ENCODE measurements at places on chromosomes 1 and 21.
A peak's percentile ranks its signal among the peaks of the same experiment; 100 is the strongest.

- peak; percentile 29 for DNase-seq
Measured at GRCh38 chr1:32924881-32925344, 23.7 kb upstream of the TMEM54 start.

GRCh38 chr1:25793585-25794170 lies 6.3 kb upstream of the SELENON start:
- DNase-seq = no peak

DNA sequence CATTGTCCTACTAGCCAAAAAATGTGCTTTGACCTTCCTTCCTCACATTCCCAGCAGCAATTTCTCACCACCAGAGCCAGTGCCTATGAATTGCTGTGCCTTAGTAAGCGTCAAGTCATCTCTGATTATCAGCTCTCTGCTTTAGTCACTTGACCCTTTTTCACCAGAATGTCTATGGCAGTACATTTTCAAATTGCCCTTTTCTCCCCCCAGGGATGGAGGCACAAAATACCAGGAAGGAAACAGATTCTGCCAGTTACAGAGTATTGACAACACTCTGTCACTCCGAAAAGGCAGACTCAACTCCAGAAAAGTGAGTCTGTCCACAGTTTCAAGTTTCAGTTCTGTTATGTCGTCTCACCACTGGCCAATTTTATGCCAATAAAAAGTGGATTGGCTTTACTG lies 167.4 kb downstream of the TNFSF18 start:
- no peak for DNase-seq

DNA sequence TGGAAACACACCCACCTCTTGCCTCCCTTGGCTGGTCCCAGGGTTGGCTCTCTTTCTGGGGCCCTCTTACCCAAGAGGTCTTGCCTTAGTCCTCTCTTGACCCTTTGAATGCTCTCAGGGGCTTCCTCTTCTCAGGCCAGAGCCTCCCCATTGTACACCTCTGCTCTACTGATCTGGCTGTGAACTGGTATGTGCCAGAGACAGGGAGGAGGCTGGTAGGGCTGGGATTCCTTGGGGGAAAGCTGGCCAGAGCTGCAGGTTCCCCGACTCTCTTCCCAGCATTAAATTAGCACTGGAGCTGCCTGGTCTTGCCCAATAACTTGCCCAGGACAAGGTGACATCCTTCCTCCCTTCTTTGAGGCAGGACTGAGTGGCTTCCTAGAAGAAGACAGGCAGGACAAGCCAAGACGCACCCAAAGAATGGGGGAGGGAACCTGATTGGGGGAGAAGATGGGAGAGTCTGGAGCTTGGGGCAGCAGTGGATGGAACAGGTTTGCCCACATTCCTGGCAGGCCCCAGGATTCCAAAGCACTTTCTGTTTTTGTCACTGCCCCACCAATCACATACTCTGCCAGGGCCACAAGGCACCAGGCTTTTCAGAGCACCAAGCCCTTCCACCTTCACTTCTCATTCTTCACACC lies 37.2 kb upstream of the CITED4 start:
- DNase-seq = no peak

GRCh38 chr1:36753451-36753850 lies 270.7 kb upstream of the CSF3R start:
- DNase-seq = no peak

GRCh38 chr1:228068359-228068758 lies 14.1 kb upstream of the ARF1 start:
- DNase-seq = no peak

GRCh38 chr1:190373705-190374336 lies 103.8 kb downstream of the BRINP3 start:
- DNase-seq = no peak

GRCh38 chr1:12143631-12144155 lies 23.1 kb upstream of the TNFRSF1B start:
- no peak for DNase-seq

- DNase-seq = peak; percentile 12
Measured at GRCh38 chr1:3992103-3992556, 92.1 kb upstream of the C1orf174 start.

GRCh38 chr1:165436994-165437393 lies 7.9 kb downstream of the RXRG start:
- no peak for DNase-seq

GRCh38 chr1:161843156-161843555 lies 77.0 kb downstream of the ATF6 start:
- DNase-seq = no peak

DNA sequence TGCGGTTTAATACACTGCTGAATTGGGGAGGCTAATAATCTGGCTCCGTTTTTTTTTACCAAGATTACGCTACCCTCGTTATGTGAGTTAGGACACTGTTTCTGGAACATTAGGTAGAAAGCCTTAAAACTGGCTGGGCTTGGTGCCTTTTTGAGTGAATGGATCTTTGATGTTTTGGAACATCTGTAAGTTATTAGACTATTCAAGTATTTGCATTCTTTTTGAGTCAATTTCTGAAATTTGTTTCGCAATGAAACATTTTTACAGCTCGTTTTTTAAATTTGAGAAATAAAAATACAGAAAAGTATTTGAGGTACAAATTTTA lies 106.9 kb downstream of the LTN1 start:
- DNase-seq = no peak

GRCh38 chr1:58308206-58308605 lies 238.3 kb downstream of the OMA1 start:
- DNase-seq = no peak

DNA sequence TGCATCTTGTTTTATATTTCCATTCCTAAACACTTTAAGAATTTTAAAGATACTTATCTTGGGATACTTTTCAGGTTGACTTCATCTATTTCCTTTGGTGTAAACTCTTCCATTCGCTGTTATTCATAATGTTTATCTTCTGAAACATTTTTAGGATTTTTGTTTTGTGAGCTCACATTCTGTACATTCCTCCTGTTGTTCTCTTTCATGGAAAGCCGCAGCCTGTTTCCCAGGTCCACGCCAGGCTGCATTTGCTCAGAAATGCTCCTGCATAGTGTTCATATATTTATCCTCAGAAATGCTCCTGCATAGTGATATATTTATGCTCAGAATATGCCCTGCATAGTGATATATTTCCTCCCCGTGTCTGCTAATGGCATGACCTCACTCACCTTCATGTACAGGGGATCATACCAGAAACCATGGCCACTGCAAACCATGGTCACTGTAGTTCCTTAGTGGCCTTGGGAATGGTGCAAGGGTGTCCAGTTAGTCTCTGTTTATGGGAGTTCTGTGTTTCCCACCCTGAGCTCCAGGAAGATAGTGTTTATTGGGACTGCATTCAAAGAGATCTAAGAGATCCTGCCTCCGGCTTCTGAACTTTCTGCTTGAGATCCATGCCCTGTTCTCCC lies 153.9 kb upstream of the GREM2 start:
- DNase-seq = no peak
